Osteocyte (in vitro differentiated cells): ENCODE measurements at places on chromosomes 11 and 22. TPM values are rescaled to one million over a fixed set of nuclear protein-coding genes. Genes with fewer than 3 reads are reported as not detected.

BRMS1 gene
- total RNA-seq: 32.3 and 33.4 TPM in 2 replicates

TRIM64C gene
- not detected in 2 replicates for total RNA-seq

DNA sequence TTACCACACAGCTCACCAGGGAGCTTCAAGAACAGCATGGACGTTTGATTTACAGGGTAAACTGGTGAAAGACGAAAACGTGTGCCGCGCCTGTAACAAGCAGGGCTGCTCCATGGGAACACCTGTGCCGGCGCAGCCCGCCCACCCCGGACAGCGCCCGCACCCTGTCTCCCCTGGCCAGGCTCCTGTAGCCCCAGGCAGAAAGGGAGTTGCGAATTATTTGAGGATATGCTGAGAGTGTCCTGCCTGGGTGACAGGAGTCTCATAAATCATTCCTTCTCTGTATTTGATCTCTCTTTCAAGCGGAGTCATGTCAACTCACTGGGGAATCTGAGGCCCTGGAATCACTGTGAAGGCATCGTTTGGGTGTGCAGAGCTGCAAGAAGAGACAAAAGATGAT, 804.3 kb downstream of the OPCML start:
- no peak for DNase-seq

DNA sequence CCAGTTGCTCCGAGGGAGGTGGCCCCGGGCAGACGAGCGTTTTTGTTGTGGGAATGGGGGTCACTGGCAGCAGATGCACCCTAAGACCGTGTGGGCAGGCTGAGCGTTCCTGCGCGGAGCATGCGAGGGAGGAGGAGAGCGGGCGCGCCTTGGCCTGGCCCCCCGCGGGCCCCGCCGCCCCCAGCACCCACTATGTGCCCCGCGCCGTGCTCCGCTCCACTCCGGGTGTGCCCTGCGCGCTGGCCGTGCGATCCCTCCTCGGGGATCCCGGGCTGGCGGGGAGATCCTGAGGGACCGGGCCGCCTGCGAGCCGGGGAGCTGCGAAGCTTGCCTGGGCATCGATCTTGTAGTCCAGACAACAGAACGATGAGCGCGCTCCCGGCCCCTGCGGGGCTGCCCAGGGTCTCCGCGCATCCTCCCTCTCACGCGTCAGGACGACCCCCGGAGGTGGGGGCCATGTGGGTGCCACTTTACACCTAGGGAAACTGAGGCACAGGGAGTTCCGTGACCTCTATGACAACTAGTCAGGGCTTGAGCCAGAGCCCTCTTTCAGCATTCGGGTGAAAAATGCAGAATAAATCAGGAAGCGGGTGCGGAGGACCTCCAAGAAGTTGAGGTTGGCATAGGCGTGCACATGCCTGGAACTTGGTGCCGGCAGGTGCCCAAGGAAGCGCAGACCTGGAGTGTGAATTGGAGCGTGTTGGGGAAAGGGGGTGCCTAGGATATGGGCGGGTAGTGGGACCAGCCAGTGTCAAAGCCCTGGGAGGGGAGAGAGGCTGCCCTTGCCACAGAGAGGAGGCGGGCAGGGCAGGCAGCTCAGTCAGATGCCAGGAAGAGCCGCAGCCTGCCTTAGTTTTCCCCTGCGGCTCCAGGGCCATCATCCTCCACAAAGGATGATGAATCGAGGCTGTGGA, 1.3 kb upstream of the KMT5B start:
- no peak for DNase-seq

MPZL2 gene
- total RNA-seq: not detected in 2 replicates

MS4A12 gene
- not detected in 2 replicates for total RNA-seq

- DNase-seq: no peak
Measured at GRCh38 chr11:109940816-109941215, 152.4 kb upstream of the ZC3H12C start.

CCDC73 gene
- not detected in 2 replicates for total RNA-seq

SLCO2B1 gene
- total RNA-seq: 0.18 and 0.54 TPM in 2 replicates

- no peak for DNase-seq
Measured at GRCh38 chr11:78290293-78291176, 101.8 kb downstream of the USP35 start.

DNA sequence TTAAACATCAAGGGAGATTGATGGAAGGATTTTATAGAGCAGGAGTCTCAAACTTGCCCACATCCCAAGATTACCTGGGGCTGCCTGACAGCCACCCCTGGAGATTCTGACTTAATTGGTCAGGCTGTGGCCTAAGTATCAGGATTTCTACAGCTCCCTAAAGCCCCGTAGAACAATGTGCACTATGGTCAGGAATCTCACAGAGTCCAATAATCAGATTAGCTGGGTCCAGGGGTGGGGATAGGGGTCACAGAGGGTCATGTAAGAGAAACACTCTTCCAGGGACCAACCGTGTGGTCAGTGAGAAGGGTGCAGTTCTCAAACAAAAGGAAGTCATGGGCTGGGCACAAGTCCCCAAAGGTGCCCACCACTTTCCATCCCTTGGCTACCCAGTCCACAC, 20.5 kb upstream of the FBLN1 start:
- DNase-seq: no peak

DNA sequence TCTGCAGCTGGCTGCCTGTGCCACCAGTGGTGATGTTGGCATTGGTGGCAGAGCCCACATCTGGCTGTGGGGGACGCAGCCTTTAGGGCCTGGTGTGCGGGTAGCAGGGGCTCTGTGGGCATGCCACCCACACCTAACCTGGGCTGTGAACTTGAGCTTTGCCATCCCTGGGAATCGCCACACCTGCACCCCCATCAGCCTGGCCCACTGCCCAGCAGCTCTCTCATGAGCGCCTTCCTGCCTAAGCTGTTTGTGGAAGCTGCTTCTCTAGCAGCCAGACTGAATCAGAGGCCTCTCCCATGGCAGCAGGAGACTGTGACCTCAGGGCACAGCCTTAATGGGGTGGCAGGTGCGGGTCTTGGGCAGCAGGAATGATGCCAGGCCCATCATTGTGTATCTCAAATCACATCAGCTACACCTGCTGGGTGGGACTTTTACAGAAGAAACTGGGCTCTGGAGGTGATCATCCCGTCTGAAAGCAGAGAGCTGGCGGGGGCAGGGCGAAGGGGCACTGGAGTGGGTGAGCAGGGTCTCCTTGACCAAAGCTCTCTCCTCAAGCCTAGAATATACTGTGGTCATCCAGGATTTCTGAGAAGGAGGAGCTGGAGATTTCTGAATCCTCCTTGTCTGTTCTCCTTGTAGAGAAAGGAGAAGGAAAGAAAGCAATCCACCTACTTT, 17.8 kb upstream of the CARS1 start:
- no peak for DNase-seq

- DNase-seq: peak; percentile 77
Measured at GRCh38 chr11:2795491-2795991, 90.0 kb downstream of the CDKN1C start.

DNA sequence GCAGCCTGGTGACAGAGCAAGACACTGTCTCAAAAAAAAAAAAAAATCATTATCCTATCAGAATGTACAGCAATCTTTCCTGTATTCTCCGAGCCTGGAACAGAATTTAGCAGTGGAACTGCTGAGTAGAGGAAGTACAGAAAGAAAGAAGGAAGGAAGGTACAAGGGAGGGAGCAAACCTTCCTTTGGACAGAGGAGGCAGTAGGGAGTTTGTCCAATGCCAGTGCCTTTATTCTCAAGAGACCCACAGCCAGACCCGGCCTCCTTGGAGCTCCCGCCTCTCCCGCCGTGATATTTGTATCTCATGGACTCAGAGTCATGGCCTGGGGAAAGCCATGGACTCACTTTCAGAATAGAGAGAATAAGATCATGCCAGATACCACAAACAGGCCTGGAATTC, 37.7 kb upstream of the LRRC55 start:
- DNase-seq: no peak

GRCh38 chr11:9142732-9143131, 51.3 kb upstream of the SCUBE2 start:
- no peak for DNase-seq

GRCh38 chr22:29306835-29307595, 565 bp downstream of the GAS2L1 start:
- DNase-seq: peak; percentile 94

DNA sequence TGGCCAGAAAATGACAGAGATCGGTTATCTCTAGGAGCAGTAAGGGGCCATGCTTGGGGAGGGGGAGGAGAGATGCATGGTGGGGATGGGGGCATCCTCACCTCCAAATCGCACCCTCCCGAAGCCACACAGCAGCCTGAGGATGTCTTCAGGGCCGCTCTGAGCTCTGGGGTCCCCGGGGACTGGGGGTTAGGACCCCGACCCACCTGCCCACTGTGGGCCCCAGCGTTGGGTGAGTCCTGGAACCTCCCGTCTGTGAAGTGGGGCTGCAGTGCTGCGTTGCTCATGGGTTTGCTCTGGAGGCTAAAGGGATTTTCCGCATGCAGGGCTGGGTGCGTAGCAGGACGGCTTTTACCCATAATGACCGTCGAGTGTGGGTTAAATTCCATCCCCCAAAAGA, 1046.3 kb downstream of the BRD1 start:
- peak; percentile 64 for DNase-seq

- no peak for DNase-seq
Measured at GRCh38 chr11:68191661-68192579, 21.2 kb downstream of the KMT5B start.

- no peak for DNase-seq
Measured at GRCh38 chr11:113447621-113448315, 27.4 kb downstream of the DRD2 start.

- no peak for DNase-seq
Measured at GRCh38 chr22:30332551-30332950, 5.8 kb upstream of the TBC1D10A start.

C22orf39 gene
- 29.0 and 30.1 TPM in 2 replicates for total RNA-seq

CCDC89 gene
- total RNA-seq: not detected in 2 replicates

TPP1 gene
- total RNA-seq: 157 and 171 TPM in 2 replicates

DSCAML1 gene
- not detected in 2 replicates for total RNA-seq

IL10RA gene
- not detected in 2 replicates for total RNA-seq

GRCh38 chr11:64251753-64252002, 348 bp downstream of the PLCB3 start:
- no peak for DNase-seq

YWHAH gene
- total RNA-seq: 150 and 152 TPM in 2 replicates

CD248 gene
- total RNA-seq: 68.7 and 70.9 TPM in 2 replicates

DNA sequence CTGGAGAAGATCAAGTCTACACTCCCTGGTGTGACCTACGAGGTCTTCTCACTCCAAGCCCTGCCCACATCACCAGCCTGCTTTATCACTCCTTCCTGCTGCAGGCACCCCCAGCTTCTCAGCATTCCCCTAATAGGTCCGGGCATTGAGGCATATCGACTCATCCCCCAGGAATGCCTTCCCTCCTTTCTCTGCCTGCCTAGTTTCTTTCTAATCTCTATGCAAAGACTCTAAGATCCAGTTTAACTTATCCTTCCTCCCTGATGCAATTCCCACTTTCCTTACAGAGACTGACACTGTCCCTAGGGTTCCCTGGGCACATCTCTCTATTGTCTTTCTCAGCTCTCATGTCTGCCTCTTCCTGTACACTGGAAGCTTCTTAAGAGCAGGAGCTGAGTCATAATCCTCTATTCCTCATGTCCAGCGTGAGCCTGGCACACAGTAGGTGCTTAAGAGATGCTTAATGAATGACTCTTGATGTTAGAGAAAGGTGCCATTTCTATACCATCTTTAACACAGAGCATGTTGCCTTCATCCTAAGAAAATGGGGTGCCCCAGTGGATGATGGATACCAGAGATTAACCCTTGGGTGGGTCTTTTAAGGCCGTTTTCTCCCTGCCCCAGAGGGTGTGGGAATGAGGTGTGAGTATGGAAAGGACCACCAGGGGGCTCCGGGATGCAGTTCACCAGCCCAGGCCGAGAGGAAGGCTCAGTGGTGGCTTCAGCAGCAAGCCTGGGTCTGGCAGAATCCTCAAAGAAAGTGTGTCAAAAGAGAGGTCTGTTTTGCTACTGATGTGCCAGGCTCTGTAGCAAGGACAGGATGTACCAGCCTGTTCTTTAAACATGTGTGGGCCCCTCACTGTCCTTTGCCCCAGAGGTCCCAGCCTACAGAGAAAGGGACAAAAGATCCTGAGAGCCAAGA, 34.7 kb downstream of the PARVA start:
- peak; percentile 92 for DNase-seq

RIC3 gene
- not detected in 2 replicates for total RNA-seq

FADD gene
- 19.3 and 19.5 TPM in 2 replicates for total RNA-seq

DNA sequence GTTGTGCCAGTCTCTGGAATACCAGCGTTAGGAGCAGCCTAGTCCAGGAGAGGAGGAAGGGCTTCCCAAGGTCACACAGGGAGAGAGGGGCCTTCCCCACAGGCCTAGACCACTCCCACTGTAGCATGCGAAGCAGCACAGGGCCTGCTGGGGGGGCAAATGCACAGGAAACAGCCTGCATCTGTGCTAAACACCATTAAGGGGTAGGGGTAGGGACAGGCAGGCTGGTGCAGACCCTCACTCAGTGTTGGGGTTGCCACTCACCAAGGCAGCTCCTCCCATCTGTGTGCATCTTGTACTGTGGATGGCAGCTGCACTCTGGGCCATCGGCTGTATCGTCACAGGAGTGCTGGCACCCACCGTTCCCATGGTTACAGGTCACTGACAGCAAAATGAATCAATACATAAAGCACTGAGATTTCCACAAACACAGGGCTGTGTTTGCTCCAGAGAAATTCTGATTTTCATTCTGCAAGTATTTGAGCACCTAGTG, 24.9 kb downstream of the SCUBE2 start:
- DNase-seq: no peak

CRYBB2 gene
- not detected in 2 replicates for total RNA-seq

DNA sequence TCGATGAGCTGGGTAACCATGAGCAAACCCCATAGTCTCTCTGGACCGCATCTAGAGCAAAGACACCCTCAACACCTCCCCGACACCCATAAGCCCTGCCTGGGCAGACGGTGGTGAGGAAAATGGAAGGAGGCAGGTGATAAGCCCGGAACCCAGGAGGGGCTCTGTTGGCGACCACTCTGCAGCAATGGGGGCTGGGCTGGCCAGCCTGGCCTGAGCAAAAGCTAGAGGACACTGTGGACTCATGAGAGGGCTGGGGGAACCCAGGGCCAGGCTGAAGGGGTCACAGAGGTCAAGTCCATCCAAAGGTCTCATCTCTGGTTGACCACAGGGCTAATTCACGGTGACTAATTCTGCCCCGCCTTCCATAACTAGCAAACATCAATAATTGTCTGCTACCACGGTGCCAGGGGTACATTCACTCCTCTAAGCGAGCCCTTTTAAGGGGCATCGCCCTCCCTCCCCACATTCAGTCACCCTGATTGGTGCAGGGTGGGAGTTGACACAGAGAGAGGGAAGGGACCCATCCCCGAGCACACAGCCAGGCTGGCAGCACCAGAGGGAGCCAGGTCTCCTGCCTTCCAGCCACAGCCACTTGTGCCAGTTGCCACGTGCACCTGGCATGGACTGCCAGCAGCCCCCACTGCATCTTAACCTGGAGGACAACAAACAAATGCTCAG, 4.0 kb downstream of the PYGM start:
- no peak for DNase-seq
